Stimulated activated CD8-positive, alpha-beta memory T cell treated with anti-CD3 and anti-CD28 coated beads, Interleukin-4, amount 100 ng/mL, for 4 hours (primary cell): ENCODE measurements at places on chromosomes 3 and 15.

- no peak for DNase-seq
Observed at GRCh38 chr3:8625991-8626390, 18.6 kb downstream of the SSUH2 start.

- DNase-seq, result no peak
Observed at GRCh38 chr3:19348941-19349564, 200.7 kb downstream of the KCNH8 start.

DNA sequence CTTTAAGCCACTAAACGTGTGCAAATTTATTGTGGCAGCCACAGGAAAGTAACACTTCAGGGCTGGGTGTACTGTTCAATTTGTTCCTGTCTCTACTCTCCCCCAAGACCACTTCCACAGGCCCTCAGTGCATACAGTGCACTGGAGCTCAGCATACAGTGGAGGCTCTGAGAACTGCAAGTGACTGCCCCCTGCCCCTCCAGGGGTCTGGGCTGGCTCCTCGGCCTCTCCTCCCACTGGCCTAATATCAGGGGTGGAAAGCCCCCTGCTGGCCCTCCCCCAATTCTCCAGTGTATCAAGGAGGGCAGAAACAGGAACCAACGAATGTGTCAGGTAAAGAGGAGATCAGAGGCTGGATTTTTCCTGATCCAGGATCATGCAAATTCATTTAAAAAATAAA, 19.9 kb upstream of the HEG1 start:
- no peak for DNase-seq

GRCh38 chr15:50109076-50109987, 9.7 kb downstream of the ATP8B4 start:
- DNase-seq, result no peak

DNA sequence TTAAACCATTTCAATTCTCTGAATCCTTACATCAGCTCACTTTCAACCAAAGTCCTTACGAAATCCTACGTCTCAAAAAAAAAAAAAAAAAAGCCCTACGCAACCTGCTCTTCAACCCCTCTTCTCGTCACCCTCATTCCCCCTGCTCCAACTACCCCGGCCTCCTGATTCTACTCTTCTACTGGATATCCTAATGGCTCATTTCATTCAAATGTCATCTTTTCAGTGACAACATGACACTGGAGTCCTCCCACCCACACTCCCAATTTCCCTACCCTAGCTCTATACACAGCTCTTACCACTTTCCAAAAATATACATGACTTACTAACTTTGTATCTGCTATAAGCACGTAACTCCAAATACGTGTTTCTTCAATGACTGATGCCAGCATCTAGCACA, 11.5 kb downstream of the UBP1 start:
- no peak for DNase-seq

GRCh38 chr15:64144565-64145281, 6.8 kb upstream of the SNX22 start:
- DNase-seq, result no peak

DNA sequence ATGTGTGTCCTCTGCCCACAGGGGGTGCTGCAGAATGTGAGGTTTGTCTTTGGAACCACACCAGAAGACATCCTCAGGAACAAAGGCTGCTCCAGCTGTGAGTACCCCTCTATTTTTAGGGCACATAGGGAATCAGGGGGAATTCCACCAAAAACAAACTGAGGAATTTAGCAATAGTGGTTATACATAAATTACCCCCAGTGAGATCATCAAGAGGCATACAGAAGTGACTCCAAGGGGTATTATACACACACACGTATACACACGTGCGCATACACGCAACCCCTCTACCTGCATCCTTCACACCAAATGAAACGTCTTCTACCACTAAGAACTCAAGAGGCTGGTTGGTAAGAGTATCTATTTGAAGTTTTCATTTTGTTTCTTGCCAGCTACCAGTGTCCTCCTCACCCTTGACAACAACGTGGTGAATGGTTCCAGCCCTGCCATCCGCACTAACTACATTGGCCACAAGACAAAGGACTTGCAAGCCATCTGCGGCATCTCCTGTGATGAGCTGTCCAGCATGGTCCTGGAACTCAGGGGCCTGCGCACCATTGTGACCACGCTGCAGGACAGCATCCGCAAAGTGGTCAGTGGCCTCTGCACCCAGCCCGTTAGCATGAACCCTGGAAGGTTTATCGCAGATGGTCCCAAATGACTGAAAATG, 2.9 kb downstream of the THBS1 start:
- DNase-seq, result no peak

DNA sequence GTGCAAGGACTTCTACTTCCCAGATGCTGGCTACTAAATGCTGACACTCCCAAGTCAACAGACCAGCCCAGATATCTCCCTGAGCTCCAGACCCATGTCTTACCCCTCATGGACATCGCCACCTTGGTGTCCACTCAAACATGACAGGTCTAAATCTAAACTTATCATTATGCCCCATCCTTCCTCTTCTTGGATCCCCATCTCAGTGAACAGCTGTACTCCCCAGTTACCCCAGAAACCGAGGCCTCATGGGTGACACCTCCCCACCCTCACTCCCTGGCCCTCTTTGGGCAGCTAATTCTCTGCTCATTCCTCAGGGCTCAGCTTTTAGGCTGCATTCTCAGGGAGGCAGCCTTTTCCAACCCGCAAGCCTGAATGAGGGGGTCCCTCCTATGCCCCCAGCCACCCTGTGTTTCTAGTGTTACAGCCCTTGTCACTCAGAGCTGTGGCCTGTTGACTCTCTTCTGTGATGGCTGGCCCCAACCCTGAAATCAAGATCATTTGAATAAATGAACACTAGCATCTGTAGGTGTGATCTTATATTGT, 5.4 kb downstream of the EHD4 start:
- no peak for DNase-seq

DNA sequence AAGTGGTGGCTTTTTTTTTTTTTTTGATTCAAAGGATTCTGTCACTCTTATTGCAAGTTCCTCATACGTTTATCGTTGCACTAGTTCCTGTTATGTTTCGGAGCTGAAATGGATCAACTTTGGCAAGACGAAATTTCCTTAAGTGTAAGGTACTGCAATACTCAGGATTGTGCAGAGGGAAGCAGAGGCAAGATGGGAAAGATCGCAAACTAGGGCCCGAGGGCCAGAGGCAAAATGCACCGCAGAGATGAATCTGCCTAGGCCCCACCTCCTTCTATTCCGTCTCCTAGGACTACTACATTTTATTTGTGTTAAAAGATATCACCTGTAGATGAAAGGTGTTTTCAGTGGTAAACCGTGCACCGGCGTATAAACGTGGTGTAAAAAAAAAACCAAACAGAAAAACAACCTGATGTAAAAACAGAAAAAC, 331 bp downstream of the RNU6-1 start:
- no peak for DNase-seq

- DNase-seq, result no peak
Observed at GRCh38 chr3:72152551-72153476, 367.9 kb upstream of the PROK2 start.

DNA sequence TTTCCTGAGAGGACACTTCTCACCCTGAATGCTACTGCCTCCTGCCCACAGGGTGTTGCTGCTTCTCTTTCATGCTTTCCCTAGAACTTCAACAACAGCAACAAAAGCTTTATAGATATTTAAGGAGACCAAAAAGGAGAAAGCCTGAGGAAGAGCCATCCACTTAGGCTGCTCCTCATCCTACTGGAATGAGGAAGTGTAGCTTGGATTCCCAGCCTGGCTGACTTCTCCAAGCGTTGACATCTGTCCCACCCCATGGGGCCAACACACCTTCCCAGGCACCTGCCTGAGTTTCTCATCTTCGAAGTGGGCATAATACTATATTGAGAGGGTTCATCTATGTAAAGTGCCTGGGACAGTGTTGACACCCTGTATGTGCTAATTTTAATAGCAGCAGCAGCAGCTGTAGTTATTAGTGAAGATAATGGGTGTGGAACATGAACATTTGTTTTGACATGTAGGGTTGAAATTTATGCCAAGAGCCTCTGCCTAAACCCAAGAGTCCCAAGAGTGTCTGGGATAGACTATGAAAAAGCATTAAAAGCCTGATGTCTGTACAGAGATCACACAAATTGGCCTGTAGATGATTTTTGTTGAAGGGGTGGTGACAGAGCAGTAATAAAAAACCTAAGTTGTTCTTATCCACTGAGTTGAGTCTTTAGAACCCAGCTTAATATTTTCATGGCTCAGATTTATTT, 96.5 kb upstream of the PIAS1 start:
- no peak for DNase-seq

GRCh38 chr3:197006860-197007259, 22.8 kb downstream of the MELTF start:
- no peak for DNase-seq

GRCh38 chr3:31945738-31946052, 35.4 kb downstream of the OSBPL10 start:
- DNase-seq, result no peak
